ENCODE measurements at places on chromosomes 12 and 14. TPM values are rescaled to one million over a fixed set of nuclear protein-coding genes. Genes with fewer than 3 reads are reported as not detected.

SLC17A8 gene
- not detected for total RNA-seq

OR4E1 gene
- total RNA-seq, result not detected

DNA sequence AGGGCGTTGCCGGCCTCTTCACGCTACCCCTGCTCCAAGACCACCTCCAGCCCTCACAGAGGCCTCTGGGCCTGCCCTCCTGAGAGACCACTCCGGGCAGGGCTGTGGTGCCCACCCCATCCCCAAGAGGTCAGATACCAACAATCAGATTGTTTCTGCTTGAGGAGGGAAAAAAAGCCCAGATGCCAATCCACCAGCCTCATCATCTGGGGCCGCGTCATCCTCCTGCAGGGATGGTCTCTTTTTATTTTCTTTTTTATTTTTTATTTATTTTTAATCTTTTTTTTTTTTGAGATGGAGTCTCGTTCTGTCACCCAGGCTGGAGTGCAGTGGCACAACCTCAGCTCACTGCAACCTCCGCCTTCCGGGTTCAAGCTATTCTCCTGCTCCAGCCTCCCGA is 93.4 kb downstream of the FBXL14 start:
- DNase-seq, result no peak
- H3K27ac ChIP-seq, result no peak overlapping the region
- H3K4me1 ChIP-seq, result peaks cover 23% of the 10 kb centered on the region
- no peak overlapping the region for H3K4me3 ChIP-seq
- H3K27me3 ChIP-seq, result no peaks in the 10 kb centered on the region

- no peaks in the 10 kb centered on the region for H3K36me3 ChIP-seq
- H3K4me3 ChIP-seq, result no peak overlapping the region
- no peaks in the 10 kb centered on the region for H3K27me3 ChIP-seq
- DNase-seq, result no peak
- no peaks in the 10 kb centered on the region for H3K4me1 ChIP-seq
Measured at GRCh38 chr12:42603246-42603990, 13.9 kb upstream of the PRICKLE1 start.

DNA sequence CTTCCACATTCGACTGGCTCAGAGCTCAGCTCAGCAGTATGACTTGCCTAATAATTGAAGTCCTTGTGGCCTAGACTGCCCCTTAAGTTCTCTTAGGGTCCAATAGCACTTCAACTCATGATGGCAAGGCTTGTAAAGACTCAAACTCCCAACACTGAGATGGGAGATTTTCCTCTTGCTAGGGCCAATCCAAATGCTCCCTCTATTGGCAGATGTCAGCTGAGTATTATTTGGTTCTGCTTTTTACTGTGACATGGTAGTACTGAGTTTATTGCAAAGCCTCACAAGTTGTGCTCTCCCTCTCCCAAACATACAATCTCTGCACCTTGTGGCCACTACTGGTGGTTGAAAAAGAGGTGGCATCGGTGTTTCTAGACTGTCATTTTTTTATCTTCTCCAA is 164.2 kb downstream of the ALG10 start:
- no peak overlapping the region for H3K4me3 ChIP-seq
- no peaks in the 10 kb centered on the region for H3K4me1 ChIP-seq
- no peak overlapping the region for H3K27ac ChIP-seq

GRCh38 chr12:123867141-123867540 is 105.0 kb downstream of the DNAH10 start:
- no peak for DNase-seq
- no peak overlapping the region for H3K27ac ChIP-seq
- H3K36me3 ChIP-seq, result no peaks in the 10 kb centered on the region
- no peaks in the 10 kb centered on the region for H3K4me1 ChIP-seq
- no peak overlapping the region for H3K4me3 ChIP-seq
- peaks cover 58% of the 10 kb centered on the region for H3K27me3 ChIP-seq

ACSS3 gene
- 1.9 TPM for total RNA-seq
